Common myeloid progenitor, CD34-positive (primary cell): ENCODE measurements at places on chromosomes 1 and 21.

- DNase-seq, result no peak
Observed at GRCh38 chr1:223828162-223828848, 17.4 kb downstream of the TP53BP2 start.

GRCh38 chr1:220528679-220529501 lies 954 bp downstream of the MARK1 start:
- no peak for DNase-seq

- no peak for DNase-seq
Observed at GRCh38 chr1:8285103-8285502, 32.8 kb upstream of the SLC45A1 start.

- no peak for DNase-seq
Observed at GRCh38 chr1:56501888-56502287, 77.5 kb downstream of the PLPP3 start.
